ENCODE measurements at places on chromosomes 7 and 10. TPM values are rescaled to one million over a fixed set of nuclear protein-coding genes. Genes with fewer than 3 reads are reported as not detected.

H2BK1 gene
- not detected for polyA plus RNA-seq

EPO gene
- not detected for polyA plus RNA-seq

LUC7L2 gene
- polyA plus RNA-seq = 74.7 TPM

- DNase-seq = no peak
These were observed 20.3 kb upstream of the DNA2 start for GRCh38 chr10:68492118-68492517.

- DNase-seq = no peak
These were observed 255.2 kb upstream of the POT1 start for GRCh38 chr7:125184801-125185200.

DNA sequence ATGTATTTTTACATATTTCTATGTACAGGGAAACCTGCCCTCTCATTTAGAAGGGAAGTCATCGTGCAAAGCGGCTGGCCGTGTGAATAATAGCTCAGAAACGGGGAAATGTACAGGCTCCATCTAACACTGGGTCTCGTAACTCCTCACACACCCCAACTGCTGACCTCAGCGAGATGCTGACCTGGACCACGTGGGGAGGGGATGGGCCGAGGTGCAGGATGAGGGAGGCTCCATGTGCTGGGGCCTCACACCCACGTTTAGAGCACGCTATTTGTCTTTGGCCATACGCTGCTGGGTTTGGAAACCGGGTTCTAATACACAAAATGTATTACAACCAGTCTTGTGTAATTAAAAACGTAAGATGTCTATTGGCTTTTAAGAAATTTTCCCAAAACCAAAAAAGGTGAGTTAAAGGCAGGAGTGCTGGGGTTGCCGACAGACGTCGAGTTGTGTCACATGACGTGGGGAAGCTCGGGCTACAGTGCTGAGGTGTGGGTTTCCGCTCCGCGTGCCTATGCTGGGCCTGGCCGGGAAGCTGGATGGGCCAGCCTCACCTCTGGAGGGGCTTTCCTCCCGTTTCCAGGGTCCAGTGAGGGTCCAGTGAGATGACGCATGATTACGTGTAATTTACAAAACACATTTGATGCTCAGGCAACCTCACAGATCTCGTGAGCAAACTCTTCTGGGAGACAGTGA lies 215.6 kb downstream of the DNAJB6 start:
- DNase-seq = no peak

DNA sequence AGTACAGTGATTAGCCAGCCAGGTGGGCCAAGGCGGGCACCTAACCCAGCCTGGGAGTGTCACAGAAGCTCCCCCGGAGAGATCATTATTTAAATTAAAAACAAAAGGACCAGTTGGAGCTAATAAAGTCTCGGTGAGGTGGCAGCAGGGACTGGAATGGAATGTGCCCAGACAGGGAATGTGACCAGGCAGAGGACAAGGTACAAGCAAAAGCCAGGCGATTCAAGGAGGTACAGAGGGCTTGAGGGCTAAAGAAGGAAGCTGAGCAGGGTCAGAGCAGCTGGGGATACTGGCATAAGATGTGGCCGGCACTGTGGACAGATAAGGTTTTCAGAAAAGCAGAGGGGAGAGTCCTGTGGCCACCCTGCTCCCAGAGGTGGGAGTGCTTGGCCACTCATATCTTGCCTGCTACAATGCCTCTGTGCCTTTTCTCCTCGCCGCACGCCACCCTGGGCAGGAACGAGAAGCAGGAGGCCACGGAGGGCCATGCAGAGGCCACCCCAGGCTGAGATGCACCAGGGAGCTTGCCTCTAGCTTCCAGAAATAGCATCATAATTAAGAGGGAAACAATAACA lies 13.2 kb downstream of the TMEM273 start:
- DNase-seq = no peak

GRCh38 chr7:651032-651728 lies 75.3 kb upstream of the DNAAF5 start:
- DNase-seq = no peak

- no peak for DNase-seq
These were observed 20.7 kb downstream of the RBM28 start for GRCh38 chr7:128323040-128323439.

DNA sequence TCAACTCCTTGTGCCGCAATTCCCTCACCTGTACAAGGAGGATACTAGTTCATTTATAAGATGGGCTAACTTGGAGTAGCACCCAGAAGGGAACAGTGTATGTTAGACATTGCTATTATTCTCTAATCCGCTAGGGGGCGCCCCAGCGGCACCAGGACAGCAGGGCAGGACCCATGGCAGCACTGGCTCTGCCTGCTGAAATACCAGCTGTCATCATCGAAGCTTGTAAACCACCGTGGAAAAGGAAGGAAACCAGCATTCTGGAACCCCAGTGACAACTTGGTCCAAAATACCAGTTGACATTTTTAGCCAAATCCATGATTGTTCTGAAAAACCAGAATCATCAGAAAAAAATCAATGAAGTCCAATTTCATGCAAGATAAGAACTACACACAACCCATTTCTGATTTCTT lies 134.4 kb downstream of the ITGA8 start:
- DNase-seq = peak; percentile 15

- no peak for DNase-seq
These were observed 16.5 kb downstream of the CDC123 start for GRCh38 chr10:12212454-12212853.

- DNase-seq = no peak
These were observed 28.9 kb downstream of the ELFN1 start for GRCh38 chr7:1698951-1699350.

DNA sequence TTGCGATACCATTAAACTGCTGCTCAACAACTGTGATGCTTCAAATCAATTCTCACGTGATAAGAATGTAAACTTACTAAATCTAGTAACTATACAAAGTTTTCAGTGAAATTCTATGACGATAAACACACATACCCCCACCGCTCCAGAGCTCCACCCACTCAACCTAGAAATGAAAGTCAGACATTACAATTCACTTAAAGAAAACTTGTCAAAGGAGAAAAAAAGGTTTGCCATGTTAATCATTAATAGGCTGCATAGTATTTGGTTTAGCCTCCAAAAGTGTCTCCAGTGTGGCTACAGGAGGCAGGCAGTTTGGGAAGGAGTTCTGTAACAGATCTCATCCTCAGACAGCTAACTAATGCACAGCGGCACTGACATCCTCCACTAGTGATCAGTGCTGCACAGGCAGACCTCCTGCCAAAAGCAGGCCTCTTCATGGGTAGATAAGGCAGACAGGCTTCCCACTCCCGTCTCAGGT lies 3.1 kb downstream of the HERPUD2 start:
- DNase-seq = peak; percentile 17

- DNase-seq = no peak
These were observed 180.7 kb downstream of the EVX1 start for GRCh38 chr7:27423290-27423689.

DNA sequence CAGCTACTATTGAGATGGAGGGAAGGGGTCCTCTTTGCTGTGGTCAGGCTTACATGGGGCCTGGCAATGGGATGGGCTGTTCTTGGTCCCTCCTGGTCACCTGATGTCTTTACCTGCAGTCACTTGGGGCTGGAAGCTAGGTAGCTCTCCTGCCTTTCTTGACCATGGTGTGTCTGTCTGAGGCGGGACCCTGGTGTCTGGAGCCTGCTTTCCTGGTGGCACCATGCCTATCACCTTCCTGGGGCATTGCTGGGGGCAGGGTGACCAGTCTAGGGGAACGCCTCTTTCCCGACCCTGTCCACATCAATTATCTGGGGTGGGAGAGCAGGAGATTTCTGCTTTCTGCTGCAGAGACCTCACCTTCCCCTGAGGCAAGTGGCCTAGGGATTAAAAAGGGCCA lies 55.6 kb downstream of the ARHGAP22 start:
- no peak for DNase-seq

GRCh38 chr10:6038071-6038631 lies 24.0 kb downstream of the IL2RA start:
- no peak for DNase-seq

GRCh38 chr10:1189166-1190051 lies 133.2 kb downstream of the WDR37 start:
- DNase-seq = no peak

Measured in brain (organoid and tissue), 16 donors.